Kidney capillary endothelial cell (primary cell): ENCODE measurements at places on chromosomes 2 and 18.
A peak's percentile ranks its signal among the peaks of the same experiment; 100 is the strongest.

DNA sequence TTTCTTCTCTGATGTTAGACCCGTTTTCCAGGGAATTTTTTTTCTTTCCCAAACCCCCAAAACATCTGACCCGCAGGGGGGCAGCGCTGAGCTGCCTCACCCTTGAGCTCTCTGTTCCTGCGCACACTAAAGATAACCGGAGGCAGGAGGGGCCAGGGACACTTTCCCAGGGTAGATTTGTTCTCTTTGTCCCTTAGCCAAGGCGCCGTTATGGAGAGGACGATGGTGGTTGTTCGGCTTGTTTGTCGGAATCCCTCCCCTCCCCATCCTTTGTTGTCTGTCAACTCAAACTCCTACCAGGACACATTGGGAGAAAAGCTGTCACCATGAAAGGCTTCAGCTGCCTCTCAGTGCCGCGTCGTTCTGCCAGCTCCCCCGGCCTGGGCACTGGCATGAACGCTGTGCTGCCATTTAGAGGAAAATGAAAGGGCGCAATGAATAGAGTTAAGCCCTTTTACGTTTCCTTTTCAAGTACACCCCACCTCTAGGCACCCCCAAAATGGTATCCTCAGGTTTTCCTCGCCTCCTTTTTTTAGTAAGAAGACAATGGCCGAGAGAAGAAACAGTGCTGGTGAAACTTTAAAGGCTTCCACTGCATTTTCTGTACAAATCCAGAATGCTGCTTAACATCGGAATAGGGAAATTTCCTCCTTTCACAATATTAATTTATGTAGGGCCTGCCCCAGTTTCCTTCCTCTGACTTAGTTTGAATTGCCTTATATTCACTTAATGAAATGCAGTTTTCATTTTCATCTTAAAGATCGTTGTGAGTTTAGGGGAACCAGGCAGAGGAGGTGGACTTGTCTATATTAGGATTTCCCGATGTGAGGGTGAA lies 62.1 kb downstream of the RND3 start:
- DNase-seq, result peak; percentile 26

GRCh38 chr2:233823731-233824121 lies 30.6 kb downstream of the HJURP start:
- no peak for DNase-seq

GRCh38 chr18:11828786-11829432 lies 22.3 kb upstream of the CHMP1B start:
- DNase-seq, result no peak

- peak; percentile 90 for DNase-seq
These were observed 39.1 kb downstream of the FBXO11 start for GRCh38 chr2:47867205-47867604.

GRCh38 chr2:71524476-71524875 lies 71.1 kb downstream of the DYSF start:
- DNase-seq, result no peak

DNA sequence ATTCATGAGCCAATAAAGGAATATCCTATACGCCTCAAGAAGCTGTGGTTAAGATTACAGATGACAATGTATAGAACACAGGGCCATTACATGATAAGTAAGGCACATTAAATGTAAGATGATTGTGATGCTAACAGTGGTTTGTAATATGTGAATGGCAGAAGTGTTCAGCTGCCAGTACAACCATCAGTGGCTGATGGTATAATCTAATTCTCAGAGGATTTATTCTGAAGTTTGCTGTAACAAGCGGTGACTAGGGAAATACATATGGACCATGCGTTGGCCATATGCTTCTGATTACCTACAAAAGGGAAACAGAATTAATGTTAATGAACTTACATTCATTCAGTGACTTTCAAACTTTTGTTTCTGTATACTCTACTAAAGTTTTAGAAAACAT lies 750.8 kb upstream of the KLHL29 start:
- no peak for DNase-seq

GRCh38 chr2:100309973-100310719 lies 12.2 kb downstream of the LONRF2 start:
- no peak for DNase-seq
